ENCODE measurements at places on chromosomes 7 and 10. TPM values are rescaled to one million over a fixed set of nuclear protein-coding genes. Genes with fewer than 3 reads are reported as not detected.

VWDE gene
- 2.9 TPM for polyA plus RNA-seq

- no peak for DNase-seq
These were observed 69.1 kb downstream of the MEST start for GRCh38 chr7:130560972-130561371.

- DNase-seq, result peak; percentile 41
These were observed 54.5 kb downstream of the WAC start for GRCh38 chr10:28587270-28587969.

DNA sequence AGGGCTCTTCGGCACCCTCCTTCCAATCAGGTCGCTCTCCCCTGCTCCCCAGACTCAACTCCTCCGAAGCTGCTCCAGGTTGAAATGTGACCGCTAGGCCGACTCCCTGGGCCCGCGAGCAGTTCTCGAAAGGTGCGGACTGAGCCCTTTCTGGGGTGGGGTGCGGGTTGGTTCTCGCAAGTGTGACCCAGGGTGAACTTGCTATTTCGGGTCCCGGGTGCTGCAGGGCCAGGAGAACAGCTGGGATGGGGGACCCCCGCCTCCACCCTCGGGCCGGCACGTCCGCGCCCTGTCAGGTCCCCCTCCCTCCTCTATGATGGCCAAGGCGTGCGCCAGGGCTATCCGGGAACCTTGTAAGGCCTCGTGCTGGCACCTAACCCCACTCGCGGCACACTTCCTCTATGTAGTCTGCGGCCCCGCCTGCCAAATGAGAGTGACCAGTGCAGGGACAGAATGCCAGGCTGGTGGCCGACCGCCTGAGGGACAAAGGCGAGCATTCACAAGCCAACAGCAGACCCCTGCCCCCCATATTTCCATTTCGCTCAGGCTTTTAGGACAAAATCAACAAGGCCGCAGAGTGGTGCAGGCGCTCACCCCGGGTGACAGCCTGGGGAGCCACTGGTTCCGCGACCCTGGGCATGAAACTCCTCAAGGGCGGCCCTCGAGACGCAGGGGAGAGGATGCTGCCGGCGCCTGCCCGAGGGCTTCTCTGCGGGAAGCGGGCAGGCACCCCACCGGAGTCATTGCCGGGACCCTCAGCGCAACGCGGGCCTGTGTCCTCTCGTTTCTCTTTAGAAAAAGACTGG is 13.7 kb upstream of the HOXA13 start:
- DNase-seq, result no peak

All from muscle of arm (tissue), 14 donors.